Pancreas (tissue), 10 donors: ENCODE measurements at places on chromosomes 4 and X.

GRCh38 chr4:163582703-163583102 is 88.2 kb downstream of the TMA16 start:
- H3K27me3 ChIP-seq: no peaks in the 10 kb centered on the region
- H3K4me1 ChIP-seq: no peaks in the 10 kb centered on the region
- H3K36me3 ChIP-seq: no peaks in the 10 kb centered on the region
- H3K27ac ChIP-seq: no peak overlapping the region
- no peak overlapping the region for H3K4me3 ChIP-seq

- H3K4me3 ChIP-seq: no peak overlapping the region
- no peaks in the 10 kb centered on the region for H3K27me3 ChIP-seq
- no peaks in the 10 kb centered on the region for H3K36me3 ChIP-seq
- DNase-seq: no peak
- H3K4me1 ChIP-seq: no peaks in the 10 kb centered on the region
- H3K27ac ChIP-seq: no peak overlapping the region
Observed at GRCh38 chrX:93741811-93742210, 67.8 kb downstream of the FAM133A start.

- no peaks in the 10 kb centered on the region for H3K36me3 ChIP-seq
- peak overlapping the region; percentile 84 for H3K27ac ChIP-seq
- H3K27me3 ChIP-seq: no peaks in the 10 kb centered on the region
- DNase-seq: no peak
- H3K4me3 ChIP-seq: peak overlapping the region; percentile 63
Observed at GRCh38 chr4:81471298-81471587, 464 bp downstream of the RASGEF1B start.

DNA sequence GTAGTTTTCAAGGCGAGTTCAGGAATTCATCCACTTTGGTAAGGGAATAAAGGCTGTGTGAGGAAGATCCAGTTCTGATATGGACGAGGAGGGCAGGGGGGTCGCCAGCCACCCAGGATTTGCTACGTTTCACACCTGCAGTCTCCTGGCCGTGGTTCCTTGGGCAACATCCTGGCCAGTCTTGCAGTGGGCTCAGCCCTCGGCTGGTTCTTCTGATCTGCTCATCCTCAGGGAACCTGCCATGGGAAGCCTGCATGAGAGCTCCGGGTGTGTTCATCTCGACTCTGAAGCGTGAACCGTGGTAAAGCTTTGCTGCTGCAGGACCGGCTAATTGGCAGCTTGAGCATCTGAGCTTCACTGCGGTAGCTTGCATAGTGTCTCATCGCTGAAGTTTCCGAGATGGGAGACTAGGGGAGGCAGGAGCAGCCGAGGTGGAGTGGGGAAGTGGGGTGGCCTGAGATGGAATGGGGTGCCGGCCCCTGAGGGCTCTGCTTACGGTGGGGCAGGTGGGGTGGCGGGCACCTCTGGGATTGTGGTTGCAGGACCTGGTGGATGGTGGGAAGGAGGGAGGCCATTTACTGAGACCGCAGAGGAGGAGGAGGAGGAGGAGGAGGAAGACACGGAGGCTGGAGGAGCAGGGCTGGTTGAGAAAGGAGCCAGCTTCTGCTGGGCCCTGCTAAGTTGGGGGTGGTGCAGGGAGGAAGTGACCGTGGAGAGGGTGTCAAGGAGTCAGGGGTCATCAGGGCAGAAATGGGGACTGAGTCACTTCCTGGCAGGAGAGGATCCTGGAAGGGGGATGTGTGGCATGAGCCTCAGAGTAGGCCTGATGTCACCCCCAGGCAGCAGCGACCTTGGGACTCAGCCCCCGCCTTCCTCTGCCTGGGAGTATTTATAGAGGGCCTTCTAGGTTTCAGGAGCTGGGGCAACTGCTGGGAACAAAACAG is 213.1 kb upstream of the PSAPL1 start:
- no peaks in the 10 kb centered on the region for H3K36me3 ChIP-seq
- H3K4me3 ChIP-seq: no peak overlapping the region
- DNase-seq: peak; percentile 50

DNA sequence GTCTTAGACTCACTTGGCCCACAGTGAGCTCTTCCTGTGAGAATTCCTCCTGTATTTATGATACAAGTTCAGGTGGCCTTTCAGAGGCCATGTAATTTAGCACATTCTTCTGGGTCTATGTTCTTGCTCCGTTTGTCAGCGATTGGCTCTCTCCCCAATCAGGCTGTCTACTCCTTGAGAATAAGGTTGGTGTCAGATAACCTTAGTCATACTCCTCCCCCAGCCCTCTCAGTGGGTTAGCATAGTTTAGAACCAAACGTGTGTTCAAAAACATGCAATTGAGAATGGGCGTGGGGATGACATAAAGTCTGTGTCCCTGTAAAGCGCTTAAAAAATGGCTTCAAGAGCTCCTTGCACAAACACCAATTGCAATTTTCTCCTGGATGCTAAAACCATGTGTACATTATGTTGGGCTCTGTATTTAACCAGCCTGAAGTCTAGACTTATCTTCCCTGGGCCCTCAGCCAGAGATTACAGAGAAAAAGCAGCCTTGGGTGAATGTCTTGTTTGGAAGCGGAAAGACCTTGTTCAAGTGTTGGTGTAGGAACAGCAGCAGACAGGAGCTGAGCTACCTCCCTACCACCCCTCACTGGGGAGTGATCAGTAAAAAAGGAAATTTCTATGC is 9.9 kb upstream of the CT47C1 start:
- no peaks in the 10 kb centered on the region for H3K36me3 ChIP-seq
- DNase-seq: no peak
- no peak overlapping the region for H3K4me3 ChIP-seq
- peaks cover 4% of the 10 kb centered on the region for H3K27me3 ChIP-seq
- no peak overlapping the region for H3K27ac ChIP-seq
